ENCODE measurements at places on chromosomes 16 and 17.

- no peaks in the 10 kb centered on the region for H3K36me3 ChIP-seq
- no peak overlapping the region for H3K27ac ChIP-seq
- no peaks in the 10 kb centered on the region for H3K4me1 ChIP-seq
Measured at GRCh38 chr16:82350560-82350959, 180.5 kb upstream of the MPHOSPH6 start.

DNA sequence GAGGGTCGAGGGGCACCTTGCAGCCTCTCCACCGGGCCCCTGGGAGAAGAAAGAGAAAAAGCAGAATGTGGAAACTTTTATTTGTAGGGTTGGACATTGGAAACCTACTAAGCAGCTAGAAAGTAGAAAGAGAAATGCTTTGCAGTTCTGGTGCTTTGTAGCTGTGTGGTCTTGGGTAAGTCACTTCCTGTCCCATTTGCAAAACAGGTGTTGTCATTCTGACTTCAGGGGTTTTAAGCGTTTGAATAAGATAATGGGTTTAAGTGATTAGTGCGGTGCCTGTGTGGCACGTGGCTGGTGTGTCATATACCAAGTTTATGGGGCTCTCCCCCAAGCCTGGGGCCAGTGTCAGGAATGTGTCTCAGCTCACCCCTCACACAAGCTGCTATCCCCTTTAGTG, 1.6 kb downstream of the CA4 start:
- H3K4me1 ChIP-seq: peaks cover 12% of the 10 kb centered on the region
- no peak overlapping the region for H3K4me3 ChIP-seq
- H3K36me3 ChIP-seq: no peaks in the 10 kb centered on the region
- H3K27me3 ChIP-seq: peaks cover 30% of the 10 kb centered on the region
- no peak overlapping the region for H3K27ac ChIP-seq

DNA sequence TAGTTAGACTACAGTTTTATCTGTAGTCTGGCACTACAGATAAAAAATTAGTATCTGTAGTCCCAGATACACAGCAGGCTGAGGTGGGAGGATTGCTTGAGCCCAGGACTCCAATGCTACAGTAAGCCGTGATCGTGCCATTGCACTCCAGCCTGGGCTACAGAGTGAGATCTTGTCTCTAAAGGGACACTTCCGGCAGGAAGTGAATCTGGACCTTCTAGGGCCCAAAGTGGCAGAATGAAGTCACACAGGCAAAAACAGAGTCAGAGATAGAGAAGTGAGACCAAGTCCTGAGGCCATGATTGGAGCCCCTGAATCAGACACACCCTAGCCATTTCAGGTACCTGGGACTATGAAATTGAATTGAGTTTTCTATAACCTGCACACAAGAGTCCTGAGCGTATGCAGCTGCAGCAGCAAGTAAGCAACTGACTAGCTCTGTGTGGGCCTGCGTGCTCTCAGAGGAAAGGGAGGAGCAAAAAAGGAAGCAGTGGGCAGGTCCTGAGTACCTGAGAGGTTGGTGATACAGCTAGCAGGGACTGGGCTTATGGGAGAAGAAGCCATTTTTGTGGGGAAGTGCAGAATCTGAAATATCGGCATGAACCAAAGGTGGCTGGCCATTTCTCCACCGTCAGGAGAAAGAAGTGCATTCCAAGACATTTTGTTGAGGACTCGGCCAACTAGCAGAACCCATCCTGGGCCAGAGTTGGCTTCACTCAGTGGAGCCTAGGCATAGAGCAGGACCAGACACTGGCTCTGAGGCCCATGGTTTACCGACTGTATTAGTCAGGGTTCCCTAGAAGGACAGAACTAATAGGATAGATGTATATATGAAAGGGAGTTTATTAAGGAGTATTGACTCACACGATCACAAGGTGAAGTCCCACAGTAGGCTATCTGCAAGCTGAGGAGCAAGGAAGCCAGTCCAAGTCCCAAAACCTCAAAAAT, 27.2 kb upstream of the BRD7 start:
- no peaks in the 10 kb centered on the region for H3K27me3 ChIP-seq
- no peak overlapping the region for H3K27ac ChIP-seq
- no peaks in the 10 kb centered on the region for H3K36me3 ChIP-seq
- no peak overlapping the region for H3K4me3 ChIP-seq
- DNase-seq: no peak
- H3K4me1 ChIP-seq: no peaks in the 10 kb centered on the region

DNA sequence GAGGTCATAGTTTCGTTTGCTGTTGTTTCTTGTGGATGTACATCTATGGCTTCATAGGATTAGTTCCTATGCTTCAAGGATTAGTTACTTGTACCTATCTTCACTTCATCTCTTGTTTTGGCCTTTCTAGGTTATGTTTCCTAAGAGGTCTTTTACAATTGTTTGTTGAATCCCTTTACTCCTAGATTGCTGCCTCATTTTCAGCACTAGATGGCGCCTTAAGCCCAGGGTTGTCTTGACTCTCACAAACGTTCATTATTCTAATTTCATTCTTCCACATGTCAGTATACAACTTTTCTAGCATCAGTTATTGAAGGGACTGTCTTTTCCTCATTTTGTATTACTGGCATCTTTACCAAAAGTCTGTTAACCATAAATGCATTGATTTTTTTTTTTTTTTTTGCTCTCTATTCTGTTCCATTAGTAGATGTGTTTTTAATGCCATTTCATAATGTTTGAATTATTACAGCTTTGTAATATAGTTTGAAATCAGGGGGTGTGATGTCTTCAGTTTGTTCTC, 45.0 kb upstream of the NACA2 start:
- no peaks in the 10 kb centered on the region for H3K27me3 ChIP-seq
- no peak overlapping the region for H3K4me3 ChIP-seq
- peak; percentile 42 for DNase-seq
- H3K4me1 ChIP-seq: no peaks in the 10 kb centered on the region
- no peaks in the 10 kb centered on the region for H3K36me3 ChIP-seq

- no peak for DNase-seq
- no peaks in the 10 kb centered on the region for H3K27me3 ChIP-seq
- H3K4me1 ChIP-seq: no peaks in the 10 kb centered on the region
- no peak overlapping the region for H3K4me3 ChIP-seq
- no peaks in the 10 kb centered on the region for H3K36me3 ChIP-seq
Measured at GRCh38 chr16:3937066-3937875, 56.8 kb upstream of the CREBBP start.

DNA sequence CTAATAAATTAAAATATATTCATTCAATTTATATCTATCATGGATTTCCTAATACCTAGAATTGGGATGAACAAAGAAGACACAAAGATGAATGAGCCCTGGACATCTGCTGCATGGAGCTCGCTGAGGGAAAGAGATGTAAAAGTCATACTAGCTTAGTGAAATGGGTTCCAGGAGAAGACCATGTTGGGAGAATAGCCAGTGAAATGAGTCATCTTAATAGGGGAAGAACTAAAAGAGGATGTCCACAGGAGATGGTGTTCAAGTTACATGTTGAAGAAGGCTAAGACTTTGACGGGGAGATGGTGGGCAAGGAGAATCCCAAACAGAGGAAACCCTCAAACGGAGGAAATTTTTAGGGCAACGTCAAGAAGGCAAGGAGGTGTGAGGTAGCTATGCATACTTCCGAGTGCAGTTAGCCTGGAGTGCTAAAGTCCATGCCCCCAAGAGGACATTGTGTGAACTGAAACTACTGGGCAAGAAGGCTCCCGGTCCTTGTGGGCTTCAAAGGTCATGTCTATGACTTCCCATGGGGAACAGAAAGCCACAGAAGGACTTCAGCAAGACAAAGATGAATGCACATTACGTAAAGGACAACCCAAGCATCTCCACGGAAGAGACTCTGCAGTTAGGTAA, 220.5 kb upstream of the CDH11 start:
- no peak for DNase-seq
- H3K4me3 ChIP-seq: no peak overlapping the region
- H3K27ac ChIP-seq: no peak overlapping the region
- no peaks in the 10 kb centered on the region for H3K4me1 ChIP-seq
- no peaks in the 10 kb centered on the region for H3K36me3 ChIP-seq
- no peaks in the 10 kb centered on the region for H3K27me3 ChIP-seq

DNA sequence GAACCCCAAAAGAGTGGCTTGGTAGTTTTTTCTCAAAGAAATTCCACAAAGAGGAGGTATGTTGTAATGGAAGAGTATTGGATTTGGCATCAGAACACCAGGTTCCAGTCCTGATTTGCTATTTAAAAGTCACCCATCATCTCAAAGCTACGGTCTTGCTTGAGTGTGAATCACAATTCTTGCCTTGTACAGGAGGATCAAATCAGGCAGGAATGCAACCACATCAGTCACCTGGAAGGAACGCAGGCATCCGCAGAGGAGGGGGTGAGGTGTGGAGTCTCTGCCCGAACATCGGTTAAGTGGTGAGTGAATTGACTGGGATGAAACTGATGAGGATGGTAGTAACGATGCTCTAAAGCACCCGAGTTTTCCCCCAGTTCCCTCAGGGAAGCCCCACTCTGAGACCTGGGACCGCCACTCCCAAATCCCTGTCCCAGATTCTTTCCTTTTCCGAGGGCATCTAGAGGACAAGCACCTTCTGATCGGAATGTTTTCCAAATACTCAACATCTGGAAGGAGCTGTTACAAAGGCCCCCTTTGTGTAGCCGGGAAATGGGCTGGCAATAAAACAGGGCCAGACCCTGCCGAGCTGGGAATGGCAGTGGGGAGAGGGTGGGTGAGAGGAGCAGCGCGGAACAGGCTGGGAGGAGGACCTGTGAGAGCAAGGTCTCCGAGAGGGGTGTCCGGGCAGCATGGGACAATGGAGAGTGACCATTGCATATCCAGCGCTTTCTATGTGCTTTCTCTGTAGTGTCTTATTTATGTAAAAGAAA, 469.6 kb downstream of the SLC39A11 start:
- DNase-seq: no peak
- H3K4me1 ChIP-seq: no peaks in the 10 kb centered on the region
- no peaks in the 10 kb centered on the region for H3K27me3 ChIP-seq
- no peaks in the 10 kb centered on the region for H3K36me3 ChIP-seq
- H3K4me3 ChIP-seq: no peak overlapping the region
- H3K27ac ChIP-seq: no peak overlapping the region

DNA sequence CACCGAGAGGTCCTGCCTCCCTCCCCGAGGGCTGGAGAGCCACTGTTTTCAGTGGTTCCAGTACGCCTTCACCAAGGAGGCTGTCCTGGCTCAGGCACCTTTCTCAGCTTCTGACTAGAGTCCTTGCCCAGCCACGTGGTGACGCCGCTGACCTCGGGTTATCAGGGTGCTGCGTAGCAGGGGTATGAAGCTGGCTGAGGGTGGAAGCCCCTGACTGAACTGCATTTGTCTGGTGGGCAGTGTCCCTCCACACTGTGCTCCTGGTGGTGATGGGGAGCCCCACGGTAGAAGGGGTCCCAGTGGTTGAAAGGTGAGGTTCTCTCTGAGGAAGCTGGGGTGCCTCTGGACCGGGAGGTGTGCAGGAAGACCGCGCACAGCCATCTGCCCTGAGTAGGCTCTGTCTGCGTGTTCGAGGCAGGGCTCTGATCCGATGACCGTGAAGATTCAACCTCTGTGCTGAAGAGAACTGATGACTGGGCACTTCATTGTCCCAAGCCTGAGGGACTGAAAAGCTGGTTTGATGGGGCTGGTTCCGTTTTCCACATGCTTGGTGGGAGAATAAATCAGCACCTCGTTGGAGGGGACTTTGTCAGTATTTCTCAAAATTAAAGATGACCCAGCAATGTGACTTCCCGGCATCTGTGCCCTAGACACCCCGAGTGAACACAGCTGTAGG, 2.5 kb downstream of the ACSF3 start:
- no peaks in the 10 kb centered on the region for H3K27me3 ChIP-seq
- no peak overlapping the region for H3K27ac ChIP-seq
- peaks cover 5% of the 10 kb centered on the region for H3K36me3 ChIP-seq
- peaks cover 17% of the 10 kb centered on the region for H3K4me1 ChIP-seq

DNA sequence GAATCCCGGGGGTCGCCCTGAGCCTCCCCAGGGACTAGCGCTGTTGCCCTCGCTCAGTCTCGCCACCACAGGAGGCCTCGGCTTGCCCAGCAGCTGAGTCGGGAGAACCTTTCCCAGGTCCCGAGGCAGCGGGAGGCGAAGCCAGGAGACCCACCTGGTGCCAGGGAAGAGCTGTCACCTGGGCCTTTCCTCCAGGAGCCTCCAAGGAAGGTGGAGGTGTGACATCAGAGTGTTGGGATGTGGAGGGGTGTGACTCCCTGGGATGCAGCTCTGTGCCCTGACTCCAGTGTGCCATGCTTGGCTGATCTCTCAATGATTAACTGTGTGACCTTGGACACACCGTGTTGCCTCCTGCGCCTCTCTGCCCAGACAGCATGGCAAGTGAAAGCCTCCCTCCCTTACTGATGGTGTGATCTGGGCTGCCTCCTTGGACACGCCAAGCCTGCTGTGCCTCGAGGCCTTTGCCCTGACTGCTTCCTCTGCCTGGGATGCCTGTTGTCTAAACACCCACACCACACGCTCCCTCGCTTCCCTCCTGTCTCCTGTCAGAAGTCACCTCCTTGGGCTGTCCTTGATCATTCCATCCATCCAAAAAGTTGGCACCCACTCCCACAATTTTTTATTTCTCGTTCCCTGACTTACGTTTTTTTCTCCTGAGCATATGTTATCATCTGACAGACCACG, 88.0 kb downstream of the CMIP start:
- no peak for DNase-seq
- H3K27ac ChIP-seq: no peak overlapping the region
- H3K4me3 ChIP-seq: no peak overlapping the region
- no peaks in the 10 kb centered on the region for H3K27me3 ChIP-seq
- H3K4me1 ChIP-seq: peaks cover 24% of the 10 kb centered on the region

DNA sequence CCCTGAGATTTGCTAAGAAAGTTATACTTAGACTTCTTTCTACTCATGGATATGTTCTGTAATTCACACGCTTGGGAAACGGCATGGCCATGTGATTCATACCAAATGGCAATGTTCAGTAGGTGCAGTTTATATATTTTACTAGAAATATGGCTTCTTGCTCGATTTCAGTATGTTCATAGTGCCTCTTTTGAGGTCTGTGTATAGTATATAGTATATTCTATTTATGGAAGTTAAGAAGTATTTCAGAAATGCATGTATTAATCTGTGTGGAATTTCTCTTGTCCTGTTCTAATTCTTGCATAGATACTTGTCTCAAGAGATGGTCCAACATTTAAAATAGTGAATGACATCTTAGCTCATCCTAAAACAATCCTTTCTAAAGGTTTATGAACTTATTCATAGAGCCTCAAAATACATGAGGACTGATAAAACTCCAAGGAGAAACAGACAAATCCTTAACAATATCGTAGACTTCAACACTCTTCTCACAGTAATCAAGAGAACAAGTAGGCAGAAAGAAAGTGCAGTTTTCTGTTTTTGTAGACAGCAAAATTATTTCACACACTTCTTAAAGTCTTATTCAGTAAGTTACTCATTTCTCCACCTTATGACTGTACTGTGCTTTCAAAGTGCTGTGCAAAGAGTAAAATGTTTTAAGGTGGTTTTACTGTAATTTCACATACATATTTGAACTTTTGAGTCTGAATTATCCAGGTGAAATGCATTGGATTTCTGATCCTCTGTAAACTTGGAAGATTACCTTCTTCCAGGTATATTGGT, 11.1 kb downstream of the BPTF start:
- peak; percentile 14 for DNase-seq
- no peaks in the 10 kb centered on the region for H3K27me3 ChIP-seq
- H3K27ac ChIP-seq: no peak overlapping the region
- peaks cover 16% of the 10 kb centered on the region for H3K4me1 ChIP-seq
- H3K36me3 ChIP-seq: no peaks in the 10 kb centered on the region
